Urothelium cell line (cell line): ENCODE measurements at places on chromosomes 4 and X.

GRCh38 chr4:2063557-2064275, 4.6 kb downstream of the NAT8L start:
- no peak for DNase-seq

DNA sequence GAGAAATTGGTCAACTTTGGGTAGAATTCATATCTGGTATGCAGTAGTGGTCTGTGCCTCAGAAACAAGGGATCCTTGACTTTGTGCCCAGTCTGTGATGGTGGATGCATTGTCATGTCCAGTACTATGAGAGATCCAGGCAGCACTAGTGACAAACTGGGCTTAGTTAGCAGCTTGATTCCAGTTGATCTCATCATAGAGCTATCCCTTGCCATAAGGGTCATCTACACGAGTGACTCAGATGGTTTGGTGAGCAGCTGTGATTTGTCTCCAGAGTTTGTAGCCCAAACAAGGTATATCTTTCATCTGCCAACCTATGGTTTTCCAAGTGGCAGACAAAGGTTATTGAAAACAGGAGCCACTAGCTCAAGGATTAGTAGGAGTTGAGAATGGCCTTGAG, 298.8 kb downstream of the GBA3 start:
- no peak for DNase-seq

DNA sequence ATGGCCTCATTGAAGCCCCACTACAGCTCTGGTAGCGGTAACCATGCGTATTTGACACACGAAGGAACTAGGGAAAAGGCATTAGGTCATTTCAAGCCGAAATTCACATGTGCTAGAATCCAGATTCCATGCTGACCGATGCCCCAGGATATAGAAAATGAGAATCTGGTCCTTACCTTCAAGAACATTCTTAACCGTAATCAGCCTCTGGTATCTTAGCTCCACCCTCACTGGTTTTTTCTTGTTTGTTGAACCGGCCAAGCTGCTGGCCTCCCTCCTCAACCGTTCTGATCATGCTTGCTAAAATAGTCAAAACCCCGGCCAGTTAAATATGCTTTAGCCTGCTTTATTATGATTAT, 876 bp downstream of the HPRT1 start:
- no peak for DNase-seq

DNA sequence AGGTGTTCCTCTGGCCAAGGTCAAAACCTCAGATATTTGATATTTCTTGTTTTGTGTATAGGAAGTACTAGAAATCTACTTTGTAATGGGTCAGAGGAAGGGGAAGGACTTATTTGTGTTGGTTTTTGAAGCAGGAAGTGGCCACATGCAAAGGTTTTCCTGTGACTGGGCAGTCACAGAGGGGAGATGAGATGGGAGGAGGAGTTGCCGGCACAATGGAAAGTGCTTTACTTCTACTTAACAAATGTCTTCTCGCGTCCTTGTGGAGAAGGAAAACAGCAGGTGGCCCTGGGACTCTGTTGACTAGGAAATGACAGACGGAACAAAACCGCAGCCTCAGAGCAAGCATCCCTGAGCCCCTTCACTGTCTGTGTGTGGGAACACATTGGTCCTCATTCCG, 46.6 kb downstream of the SHROOM2 start:
- DNase-seq = no peak

DNA sequence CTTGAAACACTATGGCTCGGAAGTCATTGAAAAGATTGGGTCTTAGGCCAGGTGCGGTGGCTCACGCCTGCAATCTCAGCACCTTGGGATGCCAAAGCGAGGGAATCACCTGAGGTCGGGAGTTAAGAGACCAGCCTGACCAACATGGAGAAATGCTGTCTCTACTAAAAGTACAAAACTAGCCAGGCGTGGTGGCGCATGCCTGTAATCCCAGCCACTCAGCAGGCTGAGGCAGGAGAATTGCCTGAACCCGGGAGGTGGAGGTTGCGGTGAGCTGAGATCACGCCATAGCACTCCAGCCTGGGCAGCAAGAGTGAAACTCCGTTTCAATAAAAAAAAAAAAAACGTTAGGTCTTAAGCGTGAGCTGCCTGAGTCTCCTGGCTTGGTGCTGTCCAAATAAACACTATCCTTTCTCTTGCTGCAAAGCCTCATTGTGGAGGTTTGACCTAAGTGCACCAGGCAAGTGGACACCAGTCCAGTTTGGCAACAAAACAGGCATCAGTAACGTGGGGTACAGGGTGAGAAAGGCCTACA, 185.9 kb downstream of the DHRSX start:
- no peak for DNase-seq

GRCh38 chr4:26248647-26249046, 72.2 kb upstream of the RBPJ start:
- no peak for DNase-seq

GRCh38 chrX:20372533-20372932, 105.8 kb upstream of the RPS6KA3 start:
- peak; percentile 16 for DNase-seq

- DNase-seq = no peak
These were observed 66.1 kb downstream of the SNX25 start for GRCh38 chr4:185275501-185275900.

DNA sequence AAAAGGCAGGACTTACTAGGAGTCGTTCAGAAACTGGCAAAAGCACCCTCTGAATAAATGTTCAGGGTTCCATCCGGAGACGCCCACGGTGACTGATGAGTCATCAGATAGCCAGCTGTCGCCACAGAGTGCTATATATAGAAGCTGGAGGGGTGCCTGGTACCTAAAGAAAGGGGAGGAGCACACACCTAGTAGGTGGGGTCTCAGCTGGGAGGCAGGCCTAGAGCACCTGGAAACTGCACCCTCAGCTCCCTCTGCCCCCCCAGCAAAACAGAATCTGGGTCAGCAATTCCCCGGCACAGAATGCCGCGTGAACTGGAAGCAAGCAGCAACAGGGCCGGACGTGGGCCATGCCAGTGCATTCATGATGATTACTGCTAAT, 242.0 kb downstream of the BCOR start:
- peak; percentile 67 for DNase-seq
